ENCODE measurements at places on chromosomes 5 and 9.

- DNase-seq = no peak
Observed at GRCh38 chr5:59637884-59638580, 255.5 kb downstream of the PDE4D start.

DNA sequence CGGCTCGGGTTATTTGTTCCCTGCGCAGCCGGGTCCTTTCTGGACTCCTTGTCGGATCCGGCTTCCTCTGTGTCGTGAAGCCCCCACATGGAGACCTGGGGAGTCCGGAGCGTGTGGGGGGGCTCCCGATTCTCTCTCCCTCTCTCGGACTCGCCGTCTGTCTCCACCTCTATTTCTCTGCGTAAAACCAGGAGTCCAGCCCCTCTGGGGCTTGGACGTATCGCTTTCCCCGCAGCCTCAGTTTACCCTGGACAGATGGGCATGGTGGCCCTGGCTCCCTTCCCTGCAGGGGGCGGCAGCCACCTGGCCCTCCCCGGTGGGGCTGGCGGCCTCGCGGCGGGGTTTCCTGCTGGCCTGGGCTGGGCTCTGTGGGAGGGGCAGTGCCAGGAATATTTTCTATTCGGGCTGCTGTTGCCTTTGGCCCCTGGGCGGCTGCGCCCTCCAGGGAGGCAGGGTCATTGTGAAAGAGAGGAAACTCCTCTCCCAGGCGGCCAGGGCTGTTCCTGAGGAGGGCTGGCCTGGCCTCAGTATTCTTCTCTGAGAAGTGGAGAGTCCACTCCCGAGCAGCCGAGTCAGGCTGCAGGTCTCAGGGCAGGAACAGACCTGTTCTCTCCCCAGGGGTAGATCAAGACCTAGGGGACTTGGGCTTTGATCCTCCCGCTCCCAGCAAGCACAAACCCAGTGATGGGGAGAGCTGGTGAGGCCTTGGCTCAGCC is 665 bp downstream of the ASS1 start:
- DNase-seq = no peak

DNA sequence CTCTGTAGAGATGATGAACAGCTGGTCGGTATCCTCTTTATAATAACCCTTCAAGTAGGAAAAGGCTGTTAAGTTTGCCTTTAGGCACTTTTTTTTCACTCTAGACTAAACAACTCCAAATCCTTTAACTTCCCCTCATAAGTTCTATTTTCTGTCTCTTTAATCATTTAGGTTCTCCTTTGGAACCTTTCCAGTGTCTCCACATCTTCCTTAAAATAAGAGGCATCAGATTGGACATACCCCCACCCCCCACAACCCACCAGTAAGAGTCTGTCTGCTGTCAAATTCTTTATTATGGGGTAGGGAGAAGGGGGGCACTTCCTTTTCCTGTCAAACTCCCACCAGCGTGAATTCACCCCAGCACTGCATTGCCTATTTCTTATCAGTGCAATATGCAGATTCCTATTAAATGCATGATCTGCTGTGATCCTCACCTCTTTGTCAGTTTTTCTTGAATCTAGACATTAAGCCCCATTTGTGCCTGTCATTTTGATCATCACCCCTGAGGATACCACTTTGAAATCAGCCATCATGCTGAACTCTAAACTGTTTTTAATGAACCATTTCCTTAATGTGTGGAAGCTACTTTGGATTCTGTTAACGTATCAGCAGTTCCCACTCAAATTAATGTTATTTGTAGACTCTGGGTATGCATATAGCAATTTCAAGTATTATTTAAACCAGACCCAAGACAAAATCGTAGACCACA is 212.2 kb downstream of the PDZD2 start:
- no peak for DNase-seq

GRCh38 chr9:27188426-27188825 is 79.4 kb downstream of the TEK start:
- no peak for DNase-seq

- DNase-seq = no peak
Observed at GRCh38 chr9:69504058-69504457, 168.1 kb downstream of the APBA1 start.

DNA sequence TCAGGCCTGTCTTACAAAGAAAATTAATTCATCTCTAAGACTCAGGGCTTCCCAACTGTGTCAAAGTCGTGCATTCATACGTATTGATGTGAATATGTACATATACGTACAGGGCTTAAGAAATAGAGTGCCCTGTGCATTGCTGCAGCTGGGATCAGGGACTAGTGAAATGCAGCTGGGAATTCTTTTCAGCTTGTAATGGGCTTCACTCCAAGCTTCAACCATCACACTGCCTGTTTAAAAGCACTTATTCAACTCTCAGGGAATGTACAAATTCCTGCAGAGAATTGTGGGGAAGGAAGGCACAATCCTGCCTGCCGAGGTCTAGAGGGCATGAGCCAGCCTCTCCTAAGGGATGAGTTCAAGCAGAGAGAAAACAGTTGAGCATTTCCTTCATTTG is 59.6 kb upstream of the MAN2A1 start:
- no peak for DNase-seq

DNA sequence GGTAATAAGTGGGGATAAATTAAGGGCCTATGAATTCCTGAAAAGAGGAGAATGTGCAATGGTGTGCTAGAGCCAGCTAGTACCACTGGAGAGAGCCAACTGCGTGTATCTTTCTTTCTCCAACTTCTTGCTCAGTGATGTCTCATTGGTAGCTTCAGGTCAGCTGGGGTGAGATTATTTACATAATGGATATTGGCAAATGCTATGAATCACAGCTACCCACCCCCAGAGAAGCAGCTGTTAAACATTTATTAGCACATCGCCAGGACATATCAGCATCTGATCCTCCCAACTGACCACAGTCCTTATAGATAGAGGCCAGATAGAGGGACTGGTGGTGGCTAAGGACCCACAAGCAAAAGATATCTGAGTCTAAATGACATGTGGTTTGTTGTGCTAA is 421.3 kb downstream of the ACTL7B start:
- no peak for DNase-seq

DNA sequence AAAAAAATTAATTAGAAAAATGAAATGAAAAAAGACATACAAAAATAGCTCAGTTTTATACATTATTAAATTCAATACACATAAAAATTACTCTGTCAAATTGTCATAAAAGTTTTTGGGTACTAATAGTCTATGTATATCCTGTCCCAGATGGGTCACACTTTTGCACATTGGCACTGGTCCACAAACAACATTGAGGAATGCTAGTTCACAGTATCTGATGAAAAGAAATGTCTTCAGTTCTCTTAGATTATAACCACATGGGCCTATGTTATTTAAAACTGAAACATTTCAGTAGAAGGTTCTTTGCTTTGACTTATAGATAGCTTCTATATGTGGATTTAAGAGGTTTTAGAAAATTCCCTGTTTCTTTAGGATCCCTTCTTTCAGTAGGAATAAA is 39.8 kb downstream of the LNPEP start:
- no peak for DNase-seq

- DNase-seq = no peak
Observed at GRCh38 chr5:34657274-34657921, 1.3 kb downstream of the RAI14 start.

DNA sequence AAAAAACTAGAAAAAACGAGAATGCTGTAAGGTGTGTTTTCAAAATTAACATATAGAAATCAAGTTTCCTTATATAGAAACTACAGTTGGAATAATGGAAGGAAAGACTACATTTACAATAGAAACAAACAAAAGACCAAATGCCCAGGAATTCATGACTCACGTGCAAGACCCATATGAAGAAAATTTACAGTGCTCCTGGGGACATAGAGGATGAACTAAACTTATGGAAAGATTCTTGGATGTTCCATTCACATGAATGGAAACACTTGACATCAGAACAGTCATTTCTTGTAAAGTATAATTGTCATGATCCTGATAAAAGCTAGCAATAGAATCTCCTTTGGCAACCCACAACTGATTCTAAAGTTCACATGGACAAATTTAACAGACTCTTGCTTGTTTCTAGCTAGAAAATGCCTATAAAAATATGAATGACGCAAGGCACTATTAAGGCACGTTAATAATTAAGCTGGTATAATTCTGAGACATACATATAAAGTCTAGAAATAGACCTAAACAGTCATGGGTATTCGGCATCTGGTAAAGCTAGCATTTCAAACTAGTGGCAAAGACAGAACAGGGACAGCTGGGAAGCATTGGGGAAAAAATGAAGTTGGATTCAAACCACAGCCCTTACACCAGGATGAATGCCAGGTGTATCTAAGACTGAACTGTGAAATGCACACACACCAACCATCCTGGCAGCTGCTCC is 5.1 kb upstream of the ZFP62 start:
- no peak for DNase-seq

GRCh38 chr5:158758675-158759074 is 341.0 kb downstream of the EBF1 start:
- no peak for DNase-seq

- DNase-seq = no peak
Observed at GRCh38 chr5:145589063-145589462, 246.1 kb downstream of the PRELID2 start.

DNA sequence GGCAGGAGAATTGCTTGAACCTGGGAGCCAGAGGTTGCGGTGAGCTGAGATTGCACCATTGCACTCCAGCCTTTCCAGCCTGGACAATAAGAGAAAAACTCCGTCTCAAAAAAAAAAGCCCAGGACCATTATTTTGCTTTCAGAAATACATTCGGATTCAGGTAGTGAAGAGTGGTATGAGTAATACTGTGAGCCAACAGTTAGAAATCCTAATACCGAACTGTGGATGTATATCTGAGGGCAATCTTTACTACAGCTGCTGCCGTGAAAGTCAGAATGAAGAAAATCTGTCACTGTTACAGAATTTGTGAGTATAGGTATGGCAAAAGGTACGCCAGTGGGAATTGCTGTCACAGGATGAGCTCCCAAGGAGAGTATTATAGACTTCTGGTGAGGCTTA is 3.4 kb upstream of the CDK7 start:
- no peak for DNase-seq

DNA sequence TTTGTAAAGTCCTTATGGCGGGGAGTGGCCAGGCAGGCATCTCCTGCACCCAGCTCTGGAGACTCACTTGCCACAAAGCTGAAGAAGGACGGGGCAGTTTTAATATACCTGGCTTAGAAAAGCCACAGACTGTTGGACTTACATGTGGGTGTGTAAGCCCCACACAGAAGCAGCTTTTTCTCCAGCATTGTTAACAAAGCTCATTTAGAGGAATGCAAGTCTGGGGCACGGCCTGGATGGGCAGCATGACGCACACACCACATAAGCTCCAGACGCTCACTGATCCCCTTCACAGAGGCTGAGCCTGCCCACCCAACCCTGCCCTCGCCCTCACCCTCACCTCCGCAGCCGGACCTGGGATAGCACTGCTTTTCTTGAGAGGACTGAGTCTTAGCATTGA is 58.0 kb upstream of the PDE8B start:
- no peak for DNase-seq

All from activated T-cell treated with anti-CD3 and anti-CD28 coated beads for 4 hours (primary cell).